ENCODE measurements at places on chromosomes 13 and 19. TPM values are rescaled to one million over a fixed set of nuclear protein-coding genes. Genes with fewer than 3 reads are reported as not detected.

GRCh38 chr13:110405597-110406450, 98.7 kb downstream of the COL4A2 start:
- no peak overlapping the region for H3K4me3 ChIP-seq
- no peaks in the 10 kb centered on the region for H3K4me1 ChIP-seq
- DNase-seq: no peak
- H3K36me3 ChIP-seq: no peaks in the 10 kb centered on the region
- H3K27ac ChIP-seq: no peak overlapping the region

GRCh38 chr13:114264886-114265611, 16.4 kb upstream of the UPF3A start:
- no peak for DNase-seq
- H3K27ac ChIP-seq: no peak overlapping the region

- no peak for DNase-seq
- no peaks in the 10 kb centered on the region for H3K36me3 ChIP-seq
- H3K27ac ChIP-seq: no peak overlapping the region
These were observed 21.8 kb downstream of the ALOX5AP start for GRCh38 chr13:30757026-30757742.

DNA sequence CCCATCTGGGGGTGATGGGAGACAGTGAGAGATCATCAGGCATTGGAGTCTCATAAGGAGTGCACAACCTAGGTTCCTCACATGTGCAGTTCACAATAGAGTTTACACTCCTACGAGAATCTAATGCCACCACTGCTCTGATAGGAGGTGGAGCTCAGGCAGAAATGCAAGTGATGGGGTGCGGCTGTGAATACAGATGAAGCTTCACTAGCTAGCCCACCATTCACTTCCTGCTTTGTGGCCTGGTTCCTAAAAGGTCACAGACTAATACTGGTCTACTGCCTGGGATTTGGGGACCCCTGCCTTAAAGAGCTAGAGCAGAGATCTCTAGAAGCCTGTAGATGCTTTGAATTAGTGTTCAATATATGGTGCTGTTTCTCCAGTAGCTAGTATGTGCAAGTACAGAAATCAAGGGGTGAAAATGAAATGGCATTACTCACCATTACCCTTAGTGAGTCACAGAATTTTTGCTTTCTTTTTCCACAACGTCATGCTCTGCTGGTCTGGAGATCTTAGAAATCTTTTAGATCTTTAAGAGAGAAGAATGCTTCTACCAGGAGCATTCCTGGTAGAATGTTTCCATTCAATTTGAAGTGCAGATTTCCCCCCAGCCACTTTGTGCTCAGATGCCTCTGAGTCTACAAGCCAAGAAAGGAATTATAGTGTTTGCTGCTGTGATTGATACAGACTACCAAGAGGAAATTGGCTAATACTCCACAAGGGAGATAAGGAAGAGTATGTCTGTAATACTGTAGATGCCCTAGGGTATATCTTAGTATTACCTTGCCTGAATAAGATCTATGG, 2301.2 kb downstream of the PCDH9 start:
- no peaks in the 10 kb centered on the region for H3K27me3 ChIP-seq
- no peaks in the 10 kb centered on the region for H3K4me1 ChIP-seq
- H3K27ac ChIP-seq: no peak overlapping the region
- H3K36me3 ChIP-seq: no peaks in the 10 kb centered on the region

GRCh38 chr19:19650331-19650730, 6.9 kb upstream of the GMIP start:
- H3K36me3 ChIP-seq: peaks cover 36% of the 10 kb centered on the region
- no peak for DNase-seq
- no peaks in the 10 kb centered on the region for H3K4me1 ChIP-seq
- no peak overlapping the region for H3K27ac ChIP-seq
- no peak overlapping the region for H3K4me3 ChIP-seq

GRCh38 chr13:110129539-110130186, 177.3 kb downstream of the COL4A1 start:
- no peak overlapping the region for H3K27ac ChIP-seq
- H3K27me3 ChIP-seq: no peaks in the 10 kb centered on the region
- no peak overlapping the region for H3K4me3 ChIP-seq
- no peaks in the 10 kb centered on the region for H3K4me1 ChIP-seq
- DNase-seq: no peak

- H3K4me3 ChIP-seq: no peak overlapping the region
- no peaks in the 10 kb centered on the region for H3K4me1 ChIP-seq
- no peaks in the 10 kb centered on the region for H3K27me3 ChIP-seq
- no peaks in the 10 kb centered on the region for H3K36me3 ChIP-seq
- H3K27ac ChIP-seq: no peak overlapping the region
- no peak for DNase-seq
These were observed 7.8 kb downstream of the CEACAM4 start for GRCh38 chr19:41619018-41619556.

DNA sequence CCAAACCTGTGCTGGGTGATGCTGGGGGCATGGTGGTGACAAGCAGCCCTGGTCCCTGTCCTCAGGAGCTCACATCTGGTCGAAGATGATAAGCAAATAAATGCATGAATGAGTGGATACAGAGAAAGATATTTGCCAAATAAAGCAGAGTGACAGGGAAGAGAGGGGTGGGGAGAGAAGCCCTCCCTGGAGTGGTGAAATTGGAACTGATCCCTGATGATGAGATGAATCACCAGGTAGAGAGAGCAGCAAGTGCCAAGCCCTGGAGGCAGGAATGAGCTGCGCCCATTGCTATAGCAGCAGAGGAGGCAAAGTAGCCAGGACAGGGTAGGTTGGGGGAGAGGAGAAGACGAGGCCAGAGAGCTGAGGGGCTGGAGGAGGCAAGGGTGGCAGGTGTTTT, 13.7 kb downstream of the FXYD5 start:
- H3K4me3 ChIP-seq: no peak overlapping the region
- H3K27me3 ChIP-seq: no peaks in the 10 kb centered on the region
- no peak for DNase-seq
- H3K36me3 ChIP-seq: no peaks in the 10 kb centered on the region
- no peaks in the 10 kb centered on the region for H3K4me1 ChIP-seq

GRCh38 chr13:61294467-61295191, 121.0 kb downstream of the PCDH20 start:
- H3K27ac ChIP-seq: no peak overlapping the region
- no peaks in the 10 kb centered on the region for H3K4me1 ChIP-seq
- DNase-seq: no peak
- H3K4me3 ChIP-seq: no peak overlapping the region

Gene ZNF329
- 2.6 TPM for total RNA-seq

- H3K4me1 ChIP-seq: peaks cover 7% of the 10 kb centered on the region
- DNase-seq: no peak
- H3K4me3 ChIP-seq: no peak overlapping the region
- peaks cover 8% of the 10 kb centered on the region for H3K27me3 ChIP-seq
- no peak overlapping the region for H3K27ac ChIP-seq
These were observed 2.6 kb downstream of the ERICH4 start for GRCh38 chr19:41445575-41445974.

Gene NUDT15
- 4.2 TPM for total RNA-seq

Gene RASIP1
- 14.5 TPM for total RNA-seq

DNA sequence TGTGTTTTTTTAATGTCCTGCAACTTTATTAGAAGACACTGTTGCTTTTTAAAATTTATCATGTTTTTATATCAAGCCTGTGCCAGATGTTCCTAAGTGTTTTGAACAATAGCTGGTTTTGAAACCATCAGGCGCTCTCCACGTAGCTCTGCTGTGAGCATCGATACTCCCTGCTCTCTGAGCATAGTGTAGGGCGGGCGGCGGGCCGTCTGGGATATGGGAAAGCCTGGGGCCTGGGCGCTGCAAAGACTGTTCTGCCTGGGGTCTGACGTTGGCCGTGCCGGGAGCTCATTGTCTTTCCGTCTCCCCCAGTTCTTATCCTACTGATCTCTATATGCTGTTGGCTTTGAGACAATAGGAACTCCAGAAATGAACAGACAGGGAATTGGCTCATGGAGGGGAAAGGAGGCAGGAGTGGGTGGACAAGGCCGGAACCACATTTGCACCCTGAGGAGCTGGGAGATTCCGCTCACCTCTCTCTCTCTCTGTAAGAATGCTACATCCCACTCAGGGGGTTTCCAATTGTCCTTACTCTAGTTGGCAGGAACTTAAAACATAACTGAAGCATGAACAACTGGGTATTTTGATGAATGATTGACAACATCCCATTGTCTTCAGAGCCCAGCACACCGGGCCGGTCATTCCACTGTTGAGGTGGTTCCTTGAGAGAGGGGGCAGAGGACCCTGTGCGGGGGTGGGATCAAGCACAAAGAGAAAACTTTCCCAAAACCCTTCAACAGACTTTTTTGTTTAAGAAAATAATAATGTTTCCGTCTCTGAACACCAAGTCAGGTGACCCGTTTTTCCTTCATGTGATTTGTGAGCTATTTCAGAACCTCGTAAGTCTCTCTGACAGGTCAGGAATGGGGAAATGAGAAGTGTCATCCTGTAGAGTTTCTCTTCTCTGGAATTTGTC, 64.7 kb downstream of the COL4A2 start:
- DNase-seq: no peak
- H3K27me3 ChIP-seq: no peaks in the 10 kb centered on the region
- H3K36me3 ChIP-seq: no peaks in the 10 kb centered on the region

- peaks cover 3% of the 10 kb centered on the region for H3K4me1 ChIP-seq
- no peaks in the 10 kb centered on the region for H3K36me3 ChIP-seq
These were observed 86.5 kb downstream of the COL4A1 start for GRCh38 chr13:110220471-110220870.

DNA sequence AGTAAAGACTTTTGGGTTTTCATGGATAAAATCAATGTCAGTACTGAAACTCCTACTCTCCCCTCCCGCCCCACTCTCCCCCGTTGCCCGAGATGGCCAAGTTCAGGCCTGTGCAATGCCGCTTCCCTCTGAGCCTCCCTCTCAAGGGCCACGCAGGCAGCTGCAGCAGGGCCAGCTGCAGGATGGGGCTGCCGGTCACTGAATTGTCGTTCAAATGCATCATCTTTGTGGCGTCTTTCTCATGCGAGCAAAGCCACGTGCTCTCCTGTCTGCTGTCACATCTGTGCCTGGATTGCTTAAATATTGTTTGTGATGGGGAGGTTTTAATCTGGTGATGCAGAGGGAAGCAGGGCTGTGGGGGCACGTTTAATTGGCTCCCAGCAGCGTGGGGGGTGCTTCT, 26.6 kb downstream of the SHISA2 start:
- DNase-seq: no peak
- no peaks in the 10 kb centered on the region for H3K36me3 ChIP-seq
- H3K4me1 ChIP-seq: peaks cover 14% of the 10 kb centered on the region
- no peak overlapping the region for H3K4me3 ChIP-seq
- no peak overlapping the region for H3K27ac ChIP-seq

DNA sequence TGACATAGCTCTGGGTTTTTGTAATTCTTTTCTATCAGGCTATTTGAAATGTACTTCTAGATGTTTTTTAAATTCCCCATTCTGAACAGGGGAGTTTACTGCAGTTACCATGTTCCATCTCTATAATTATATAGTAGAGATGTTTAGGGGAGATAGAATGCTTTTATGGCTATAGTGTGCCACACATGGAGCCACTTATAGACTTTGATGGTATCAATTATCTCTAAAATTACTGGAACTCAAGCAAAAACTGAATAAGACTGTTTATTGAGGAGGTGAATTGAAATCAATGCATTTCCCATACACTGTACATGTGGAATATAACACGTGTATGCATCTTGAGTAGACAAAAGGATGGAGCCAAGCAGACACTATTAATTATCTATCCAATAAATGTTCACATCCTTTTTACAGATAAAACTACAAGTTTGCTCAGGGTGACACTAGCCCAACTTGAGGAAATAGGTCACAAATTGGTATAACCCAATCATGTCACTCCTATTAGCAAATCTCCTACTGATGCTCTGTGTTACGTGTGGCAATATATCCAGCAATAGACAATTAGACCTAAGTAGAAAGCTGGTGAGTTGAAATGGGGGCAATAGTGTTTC, 1882.6 kb downstream of the PCDH9 start:
- no peak overlapping the region for H3K27ac ChIP-seq
- DNase-seq: no peak
- H3K4me3 ChIP-seq: no peak overlapping the region
- H3K27me3 ChIP-seq: no peaks in the 10 kb centered on the region
- H3K4me1 ChIP-seq: no peaks in the 10 kb centered on the region

Gene RXFP2
- total RNA-seq: not detected

DNA sequence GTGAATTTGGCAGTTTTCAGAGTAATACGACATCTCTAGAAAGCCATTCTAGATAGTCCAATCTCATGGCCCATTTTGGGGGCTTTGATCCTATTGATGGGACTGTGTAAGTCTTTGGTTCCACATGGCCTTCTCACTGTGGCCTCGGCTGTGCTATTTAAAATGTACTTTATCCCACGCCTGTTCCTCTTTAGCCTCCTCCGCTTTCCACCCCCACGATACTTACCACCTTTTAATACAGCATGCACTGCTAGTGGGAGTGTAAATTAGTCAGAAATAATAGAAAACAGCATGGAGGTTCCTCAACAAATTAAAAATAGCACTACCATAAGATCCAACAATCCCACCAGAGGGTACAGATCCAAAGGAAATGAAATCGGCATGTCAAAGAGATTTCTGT, 28.3 kb upstream of the CEBPG start:
- no peaks in the 10 kb centered on the region for H3K36me3 ChIP-seq
- no peaks in the 10 kb centered on the region for H3K27me3 ChIP-seq
- H3K4me1 ChIP-seq: no peaks in the 10 kb centered on the region

GRCh38 chr19:51694318-51695085, 1.4 kb downstream of the SPACA6 start:
- H3K4me1 ChIP-seq: peaks cover 15% of the 10 kb centered on the region
- no peaks in the 10 kb centered on the region for H3K36me3 ChIP-seq
- H3K4me3 ChIP-seq: no peak overlapping the region
- H3K27me3 ChIP-seq: no peaks in the 10 kb centered on the region

Gene SYCN
- 2,614 TPM for total RNA-seq

DNA sequence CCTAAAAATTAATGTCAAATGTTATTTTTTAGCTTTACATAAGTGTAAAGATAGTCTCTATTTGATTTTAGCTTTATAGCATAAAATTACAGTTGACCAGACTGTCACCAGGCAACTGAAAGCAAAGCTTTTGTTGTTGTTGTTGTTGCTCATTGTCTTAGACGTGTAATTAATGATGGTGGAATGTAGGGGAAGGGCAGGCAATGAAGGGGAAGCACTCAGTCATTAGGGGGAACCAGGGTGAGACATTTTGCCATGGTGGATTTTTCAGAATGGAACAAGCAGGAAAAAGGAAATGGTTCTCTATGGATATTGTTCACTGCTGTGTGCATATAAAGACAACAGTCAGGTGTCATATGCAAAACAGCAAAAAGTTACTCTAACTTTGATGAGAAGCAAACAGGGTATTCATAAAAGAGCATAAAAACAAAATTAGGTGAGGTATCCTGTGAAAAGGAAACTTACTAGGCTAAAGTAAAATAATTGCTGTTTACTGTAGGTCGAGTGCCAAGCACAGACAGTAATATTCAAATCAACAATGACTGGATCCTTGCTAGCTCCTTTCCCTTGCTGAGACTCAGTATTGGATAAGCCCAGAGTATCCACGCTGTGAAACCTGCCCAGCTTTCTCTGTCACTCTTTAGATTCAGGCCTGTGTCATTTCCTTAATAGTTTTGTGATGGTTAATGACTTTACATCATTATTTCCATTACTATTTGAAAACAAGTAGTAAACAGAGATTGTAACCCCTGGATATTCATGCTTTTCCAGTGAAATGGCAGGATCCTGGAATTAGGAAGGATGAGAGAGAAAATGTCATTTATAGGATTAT, 110.5 kb downstream of the LRCH1 start:
- H3K36me3 ChIP-seq: no peaks in the 10 kb centered on the region
- peak overlapping the region; percentile 2 for H3K27ac ChIP-seq
- no peaks in the 10 kb centered on the region for H3K27me3 ChIP-seq
- H3K4me1 ChIP-seq: peaks cover 68% of the 10 kb centered on the region
- H3K4me3 ChIP-seq: no peak overlapping the region

- DNase-seq: no peak
- H3K27me3 ChIP-seq: no peaks in the 10 kb centered on the region
- no peaks in the 10 kb centered on the region for H3K36me3 ChIP-seq
- no peak overlapping the region for H3K4me3 ChIP-seq
- H3K27ac ChIP-seq: no peak overlapping the region
These were observed 18.0 kb upstream of the CD22 start for GRCh38 chr19:35310811-35311465.
